ENCODE measurements at places on chromosomes 3 and 15.

GRCh38 chr3:193981504-193981903 is 154.4 kb upstream of the HES1 start:
- no peak for DNase-seq

GRCh38 chr3:39752019-39752637 is 57.3 kb upstream of the MYRIP start:
- no peak for DNase-seq

DNA sequence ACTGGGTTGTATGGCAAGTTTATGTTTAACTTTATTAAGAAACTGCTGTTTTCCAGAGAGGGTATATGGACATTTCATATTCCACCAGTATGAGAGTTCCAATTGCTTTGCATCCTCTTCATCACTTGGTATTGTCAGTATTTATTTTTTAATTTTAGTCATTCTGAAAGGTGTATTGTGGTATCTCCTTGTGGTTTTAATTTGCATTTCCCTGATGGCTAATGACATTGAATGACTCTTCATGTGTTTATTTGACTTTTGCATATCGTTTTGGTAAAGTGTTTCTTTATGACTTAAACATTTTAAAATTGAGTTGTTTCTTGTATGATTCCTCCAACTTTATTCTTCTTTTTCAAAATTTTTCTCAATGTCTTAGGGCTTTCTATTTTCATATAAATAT is 44.4 kb downstream of the IL1RAP start:
- DNase-seq = no peak

DNA sequence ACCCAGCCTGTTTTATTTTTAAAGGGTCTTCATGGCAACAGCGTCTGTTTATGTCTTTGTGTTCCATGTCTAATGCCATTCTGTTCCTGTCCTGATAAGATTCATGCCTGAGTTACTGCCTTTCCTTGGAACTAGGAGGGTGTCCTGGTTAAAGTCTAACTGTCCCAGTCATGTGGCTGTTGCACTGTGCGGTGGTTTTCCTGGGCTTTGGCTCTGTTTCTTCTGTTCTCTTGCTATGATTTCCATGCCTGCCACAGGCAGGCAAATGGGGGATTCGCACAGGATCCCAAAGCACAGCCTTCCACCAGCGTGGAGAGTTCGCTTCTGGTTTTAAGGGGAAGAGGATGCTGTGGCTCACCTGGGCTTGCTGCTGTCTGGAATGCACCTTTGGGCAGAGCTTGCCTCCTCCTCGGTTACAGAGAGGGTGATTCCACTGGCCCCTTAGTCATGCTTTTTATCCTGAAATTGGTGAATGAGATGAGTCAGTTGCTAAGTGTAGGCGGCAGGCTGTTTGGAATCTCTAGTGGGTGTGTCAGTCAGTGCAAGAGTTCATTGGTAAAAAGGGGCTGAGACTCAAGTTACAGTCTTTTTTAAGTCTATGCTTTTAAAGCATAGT is 86.8 kb downstream of the CCK start:
- no peak for DNase-seq

DNA sequence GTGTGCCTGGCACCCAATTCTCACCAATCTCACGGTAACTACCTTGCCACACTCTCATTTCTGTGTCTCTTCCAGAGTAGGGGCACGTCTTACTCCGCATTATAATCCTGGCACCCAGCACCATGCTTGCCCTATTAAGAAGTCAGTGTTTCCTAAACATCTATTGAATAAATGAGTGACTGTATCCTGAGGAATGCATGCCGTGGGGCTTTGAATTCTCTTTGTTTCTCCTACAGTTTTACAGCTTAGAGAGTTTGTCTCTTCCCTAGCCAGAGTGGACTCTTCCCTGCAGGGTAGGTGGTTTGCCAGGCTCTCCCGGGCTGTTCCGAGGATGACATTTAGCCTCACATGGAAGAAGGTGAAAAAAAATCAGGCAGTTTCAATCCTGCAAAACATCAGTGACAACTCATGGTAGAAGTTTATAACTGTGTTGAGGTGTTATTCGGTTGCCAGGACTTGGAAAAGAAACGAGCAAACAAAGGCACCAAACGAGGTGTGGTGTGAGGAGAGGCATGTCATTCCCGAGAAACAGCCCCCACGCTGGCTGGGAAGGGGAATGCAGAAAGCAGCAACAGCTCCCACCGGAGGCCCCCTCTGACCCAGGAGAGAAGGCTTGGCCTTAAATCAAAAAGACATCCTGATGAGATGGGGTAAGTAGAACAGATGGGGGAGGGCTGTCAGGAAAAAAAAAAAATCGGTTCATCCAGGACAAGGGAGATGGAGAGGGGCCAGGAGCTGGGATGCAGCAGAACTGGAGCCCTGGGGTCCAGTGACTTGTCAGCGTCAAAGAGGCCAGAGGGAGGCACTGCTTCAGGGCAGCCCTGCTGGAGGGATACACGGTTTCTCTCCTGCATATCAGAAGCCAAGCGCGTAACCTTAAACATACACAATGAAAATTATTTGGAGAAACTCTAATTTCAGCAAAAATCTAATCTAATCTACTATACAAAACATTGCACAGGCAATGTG is 168.4 kb upstream of the ARRDC4 start:
- DNase-seq = no peak

DNA sequence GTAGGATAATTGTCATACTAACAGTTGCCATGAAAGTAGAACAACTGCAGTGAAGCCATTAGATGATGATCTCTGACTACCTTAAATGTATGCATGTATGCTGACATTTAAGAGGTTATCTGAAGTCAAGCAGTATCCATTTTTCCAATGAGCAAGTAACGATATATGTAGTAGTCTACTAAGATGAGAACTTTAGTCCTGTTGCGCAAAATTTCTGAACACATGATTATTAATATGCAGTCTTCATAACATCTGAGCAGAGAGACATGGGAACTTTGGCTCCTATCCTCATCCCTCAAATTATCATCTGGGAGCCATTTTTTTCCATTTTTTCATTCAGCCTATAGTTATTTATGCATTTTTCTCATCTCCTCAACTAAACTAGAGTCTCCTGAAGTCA is 79.2 kb downstream of the MME start:
- no peak for DNase-seq

GRCh38 chr3:18510947-18511346 is 85.8 kb upstream of the SATB1 start:
- DNase-seq = no peak

DNA sequence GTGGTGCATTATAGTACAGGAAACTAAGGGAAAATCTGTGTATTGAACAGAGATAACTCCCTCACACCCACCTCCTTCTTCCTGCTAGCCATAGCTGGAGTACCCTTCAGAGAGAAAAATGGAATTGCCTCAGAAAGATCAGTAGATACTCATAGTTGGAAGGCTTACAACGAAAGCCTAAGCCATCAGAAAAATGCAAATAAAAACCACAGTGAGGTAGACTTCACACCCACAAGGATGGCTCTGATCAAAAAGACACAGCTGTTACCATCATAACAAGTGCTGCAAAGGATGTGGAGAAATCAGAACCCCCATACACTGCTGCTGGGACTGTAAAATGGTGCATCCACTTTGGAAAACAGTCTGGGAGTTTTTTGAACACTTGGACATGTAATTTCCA is 7.4 kb upstream of the DLG1 start:
- no peak for DNase-seq

DNA sequence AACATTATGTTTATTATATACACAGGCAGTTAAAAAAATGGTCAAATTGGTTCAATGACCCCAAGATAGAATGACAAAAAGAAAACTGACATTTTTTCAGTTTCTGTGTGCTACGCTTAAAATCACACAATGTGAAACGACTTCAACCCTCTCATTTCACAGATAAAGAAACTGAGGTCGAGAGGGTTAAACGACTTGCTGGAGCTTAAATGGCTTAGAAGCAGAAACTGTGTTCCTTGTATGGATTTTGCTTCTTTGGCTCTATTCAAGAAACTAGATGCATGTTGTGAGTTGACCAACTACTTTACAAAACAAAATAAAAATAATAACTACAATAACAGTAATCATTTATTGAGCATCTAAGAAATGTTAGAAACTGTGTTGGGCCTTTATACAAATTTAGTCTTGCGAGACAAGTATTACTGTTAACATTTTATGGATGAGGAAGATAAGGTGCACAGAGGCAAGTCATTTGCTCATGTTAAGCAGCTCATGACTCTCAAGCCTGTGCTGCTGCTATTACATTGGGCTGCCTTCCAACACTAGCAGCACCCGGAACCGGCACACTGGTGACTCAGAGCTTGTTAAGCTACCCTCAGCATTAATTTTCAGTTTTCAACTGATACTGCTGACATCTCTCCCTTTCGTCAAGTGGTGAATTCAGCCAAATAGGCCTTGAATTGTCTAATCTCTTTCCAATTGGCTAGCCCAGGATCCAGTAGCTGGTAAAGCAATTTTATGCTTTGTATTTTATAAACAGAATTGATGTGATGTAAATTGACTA is 487.6 kb downstream of the NAALADL2 start:
- no peak for DNase-seq

DNA sequence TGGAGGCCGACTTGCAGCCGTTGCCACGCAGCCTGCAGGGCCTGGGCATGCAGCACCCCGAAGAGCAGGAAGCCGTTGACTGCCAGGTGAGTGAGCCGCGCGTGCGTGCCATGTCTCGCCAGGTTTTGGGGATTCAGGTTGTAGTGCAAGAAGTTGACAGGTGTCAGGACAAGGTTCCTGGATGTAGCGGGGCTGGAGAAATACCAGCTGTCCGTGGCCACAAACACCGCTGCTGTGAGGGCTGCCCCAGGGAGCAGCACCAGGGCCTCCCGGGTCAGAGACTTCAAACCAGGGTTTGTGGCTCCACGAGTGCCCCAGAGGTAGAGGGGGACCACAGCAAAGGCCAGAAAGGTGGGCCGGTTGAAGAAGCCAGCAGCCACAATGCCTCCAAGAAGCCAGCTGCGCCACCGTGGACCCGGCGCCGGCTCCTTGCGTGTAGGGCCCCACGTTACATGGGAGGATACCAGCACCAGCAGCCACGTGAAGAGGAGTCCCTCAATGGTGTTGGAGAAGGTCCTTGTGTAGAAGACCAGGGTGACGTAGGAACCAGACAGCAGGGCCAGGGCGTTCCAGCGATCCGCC is 5.6 kb upstream of the NCBP2 start:
- no peak for DNase-seq

- peak; percentile 52 for DNase-seq
These were observed 18.6 kb upstream of the TICRR start for GRCh38 chr15:89556413-89557262.

DNA sequence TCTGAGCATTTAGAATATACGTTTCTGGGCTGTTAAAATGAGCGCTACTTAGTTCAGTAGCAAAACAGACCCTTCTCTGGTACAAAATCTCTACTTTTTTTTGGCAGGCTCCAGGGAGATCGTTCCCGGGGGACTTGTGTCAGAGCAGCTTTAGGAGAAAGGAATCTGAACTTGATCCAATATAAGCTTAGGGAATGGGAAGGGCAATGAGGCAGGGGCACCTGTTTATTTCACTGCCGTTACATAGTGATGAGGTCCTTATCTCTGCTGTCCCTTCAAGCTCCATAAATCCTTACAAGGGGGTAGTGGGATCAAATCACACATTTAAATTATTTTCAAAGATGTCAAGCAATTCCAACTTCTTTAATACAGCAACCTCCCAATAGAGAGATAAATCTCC is 128.7 kb upstream of the BNIP2 start:
- no peak for DNase-seq

GRCh38 chr15:85704066-85704465 is 90.7 kb downstream of the KLHL25 start:
- peak; percentile 65 for DNase-seq

DNA sequence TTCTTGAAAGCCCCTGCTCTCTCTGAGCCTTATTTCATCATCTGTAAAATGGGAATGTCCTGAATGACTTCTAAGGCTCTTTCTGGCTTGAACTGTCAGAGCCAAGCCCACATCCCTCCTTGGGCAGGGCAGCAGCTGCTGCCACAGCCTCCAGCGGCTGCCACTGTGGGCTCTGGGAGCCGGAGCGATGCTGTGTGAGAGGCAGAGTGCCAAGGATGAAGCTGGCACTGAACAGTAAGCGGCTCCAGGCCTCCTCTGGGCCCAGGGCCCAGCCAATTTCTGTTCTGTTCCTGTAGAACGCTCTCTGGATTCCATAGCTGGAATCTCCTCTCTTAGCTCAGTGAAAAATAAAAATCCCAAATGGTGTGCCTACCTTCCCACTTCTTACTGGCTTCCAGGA is 4.4 kb downstream of the CPLX3 start:
- DNase-seq = no peak

- no peak for DNase-seq
These were observed 313.3 kb downstream of the KBTBD8 start for GRCh38 chr3:67311440-67311839.

DNA sequence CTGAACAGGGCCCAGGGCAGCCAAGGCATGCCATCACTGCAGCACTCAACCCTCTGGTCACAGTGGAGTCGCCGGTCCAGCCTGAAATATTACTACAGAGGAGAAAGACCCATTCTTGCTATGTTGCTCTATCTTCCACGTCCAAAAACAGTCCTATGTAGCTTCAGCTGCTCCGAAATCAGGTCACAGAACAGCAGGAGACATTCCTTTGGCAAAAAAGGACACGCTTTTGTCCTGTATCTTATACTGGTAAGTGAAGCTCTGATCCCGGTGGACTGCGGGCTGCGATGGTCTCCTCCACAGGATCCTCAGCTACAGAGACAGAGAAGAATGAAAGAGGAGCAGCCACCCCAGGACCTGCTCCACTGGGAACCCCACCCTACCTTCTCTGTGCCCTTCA is 17.6 kb downstream of the ELP6 start:
- DNase-seq = no peak
